ENCODE measurements at places on chromosomes 3 and 15.
A peak's percentile ranks its signal among the peaks of the same experiment; 100 is the strongest.

DNA sequence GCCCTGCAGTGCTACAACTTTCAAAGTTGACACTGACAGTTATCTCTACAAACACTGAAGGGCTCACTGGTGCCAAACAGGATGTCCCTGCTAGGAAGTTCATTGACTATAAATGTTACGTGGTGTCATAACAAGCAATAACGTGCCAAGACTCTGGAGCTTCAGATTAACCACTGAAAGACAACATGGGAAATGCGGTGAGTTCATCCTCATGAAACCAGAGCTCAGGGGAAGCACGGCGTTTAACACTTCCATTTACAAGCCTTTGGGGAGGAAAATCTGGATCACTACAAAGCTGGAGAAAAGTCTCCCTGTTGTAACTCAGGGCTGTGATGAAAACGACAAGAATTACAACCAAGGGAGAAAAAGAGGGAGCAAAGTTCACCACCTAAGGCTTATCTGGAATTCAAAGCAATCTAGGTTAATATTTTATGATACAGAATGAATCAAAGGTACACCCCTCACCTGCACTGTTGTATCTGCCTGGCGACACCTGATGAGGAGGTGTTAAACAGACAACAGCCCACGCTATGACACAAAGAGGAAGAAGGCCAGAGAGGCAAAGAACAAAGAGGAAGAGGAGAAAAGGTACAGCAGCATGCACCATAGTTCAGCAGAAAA lies 27.0 kb downstream of the SHQ1 start:
- no peak for DNase-seq

DNA sequence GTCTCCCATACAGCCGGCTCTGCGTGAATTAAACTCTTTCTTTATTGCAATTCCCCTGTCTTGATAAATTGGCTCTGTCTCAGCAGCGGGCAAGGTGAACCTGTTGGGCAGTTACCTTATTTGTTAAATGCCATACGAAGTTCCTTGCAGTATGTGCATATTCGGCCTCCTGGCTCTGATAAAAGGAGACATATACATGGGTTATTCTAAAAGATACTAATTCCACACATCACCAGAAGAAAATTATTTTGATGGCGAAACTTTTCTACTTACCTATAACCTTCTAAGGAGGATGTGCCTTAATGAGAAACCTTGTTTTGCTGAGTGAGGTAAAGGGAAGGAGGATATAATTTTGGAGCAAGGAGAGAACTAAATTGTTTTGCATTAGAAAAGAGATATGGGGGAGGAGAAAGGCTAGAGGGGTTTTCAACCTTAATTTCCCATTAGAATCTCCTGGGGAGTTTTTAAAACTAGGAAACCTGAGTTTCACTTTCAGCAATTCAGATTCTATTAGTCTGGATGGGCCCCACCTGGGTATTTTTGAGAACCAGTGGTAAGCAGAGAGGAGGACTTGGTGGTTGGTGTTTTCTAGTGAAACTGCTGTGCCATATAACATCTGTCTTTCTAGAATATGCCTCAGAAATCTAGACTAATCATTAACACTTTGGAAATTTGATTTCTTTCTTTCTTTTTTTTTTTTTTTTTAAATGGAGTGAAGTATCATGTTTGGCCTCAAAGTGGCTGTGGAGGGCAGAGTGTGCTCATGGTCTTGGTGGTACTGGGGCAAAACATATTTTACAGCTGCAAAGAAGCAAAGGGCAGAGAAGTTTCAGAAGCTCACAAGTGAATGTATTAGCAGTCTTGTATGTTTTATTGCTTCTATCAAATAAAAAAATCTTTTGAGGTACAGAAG lies 23.0 kb downstream of the NANOGP8 start:
- DNase-seq, result no peak

GRCh38 chr3:109413049-109413448 lies 75.7 kb upstream of the DPPA4 start:
- DNase-seq, result no peak

DNA sequence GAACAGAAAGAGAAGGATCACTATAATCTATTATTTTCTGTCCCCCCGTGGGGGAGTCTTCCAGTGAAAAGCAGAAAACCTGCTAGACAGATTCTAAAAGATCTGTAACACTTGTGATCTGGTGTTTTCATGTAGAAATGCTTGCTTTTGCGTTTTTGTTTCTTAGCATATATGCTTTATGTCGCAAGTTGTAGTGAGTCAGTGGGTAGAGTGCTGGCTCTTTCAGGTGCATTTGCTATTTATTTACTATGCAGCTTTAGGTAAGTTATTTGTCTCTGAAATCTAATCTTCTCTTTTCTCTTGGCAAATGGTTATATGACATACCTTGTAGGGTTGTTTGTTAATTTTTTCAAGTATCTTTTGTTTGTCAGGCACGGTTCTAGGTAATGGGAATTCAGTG lies 9.4 kb downstream of the AKAP13 start:
- DNase-seq, result no peak

- DNase-seq, result peak; percentile 83
Observed at GRCh38 chr15:67091071-67091979, 25.9 kb downstream of the SMAD3 start.

DNA sequence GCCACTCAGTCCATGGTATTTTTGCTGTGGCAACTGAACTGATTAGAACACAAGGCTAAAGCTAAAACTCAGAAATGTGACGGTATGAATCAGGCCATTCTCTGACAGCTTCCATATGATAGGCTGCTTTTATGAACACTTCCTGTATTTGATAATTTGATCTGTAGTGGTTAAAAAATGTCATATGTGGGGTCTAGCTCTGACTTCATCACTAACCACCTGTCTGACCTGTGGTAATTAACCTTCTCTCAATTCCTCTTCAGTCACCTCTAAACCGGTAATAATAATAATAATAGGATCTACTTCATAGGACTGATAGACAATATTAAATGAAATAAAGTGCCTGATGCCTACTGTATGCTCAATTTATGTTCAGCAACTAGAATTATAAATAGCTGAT lies 223.2 kb downstream of the MBNL1 start:
- DNase-seq, result no peak
